ENCODE measurements at places on chromosomes 5 and 9.

GRCh38 chr5:78756858-78757257 is 108.3 kb upstream of the LHFPL2 start:
- H3K27ac ChIP-seq: no peak overlapping the region
- DNase-seq: no peak
- no peak overlapping the region for H3K4me3 ChIP-seq
- peaks cover 39% of the 10 kb centered on the region for H3K4me1 ChIP-seq
- H3K36me3 ChIP-seq: no peaks in the 10 kb centered on the region

DNA sequence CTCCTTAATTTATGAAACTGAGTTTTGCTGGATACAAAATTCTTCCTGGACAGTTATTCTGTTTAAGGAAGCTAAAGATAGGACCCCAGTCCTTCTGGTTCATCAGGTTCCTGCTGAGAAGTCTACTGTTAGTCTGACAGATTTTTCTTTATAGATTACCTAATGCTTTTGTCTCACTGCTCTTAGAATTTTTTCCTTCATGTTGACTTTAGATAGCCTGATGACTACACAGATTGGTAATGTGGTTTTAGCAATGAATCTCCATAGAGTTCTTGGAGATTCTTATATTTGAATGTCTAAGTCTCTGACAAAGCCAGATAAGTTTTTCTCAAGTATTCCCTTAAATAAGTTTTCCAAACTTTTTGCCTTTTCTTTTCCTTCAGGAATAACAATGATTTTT is 419.7 kb downstream of the CDH10 start:
- no peak for DNase-seq
- no peak overlapping the region for H3K4me3 ChIP-seq
- no peaks in the 10 kb centered on the region for H3K27me3 ChIP-seq
- H3K27ac ChIP-seq: no peak overlapping the region
- H3K4me1 ChIP-seq: no peaks in the 10 kb centered on the region

GRCh38 chr9:131837836-131838235 is 98.0 kb upstream of the RAPGEF1 start:
- no peaks in the 10 kb centered on the region for H3K36me3 ChIP-seq
- peaks cover 26% of the 10 kb centered on the region for H3K27me3 ChIP-seq
- no peak overlapping the region for H3K4me3 ChIP-seq
- H3K4me1 ChIP-seq: no peaks in the 10 kb centered on the region
- no peak for DNase-seq

- no peak for DNase-seq
- no peak overlapping the region for H3K4me3 ChIP-seq
- no peak overlapping the region for H3K27ac ChIP-seq
- no peaks in the 10 kb centered on the region for H3K4me1 ChIP-seq
- H3K27me3 ChIP-seq: no peaks in the 10 kb centered on the region
- H3K36me3 ChIP-seq: no peaks in the 10 kb centered on the region
These were observed 293.5 kb upstream of the C9orf72 start for GRCh38 chr9:27866741-27867140.

DNA sequence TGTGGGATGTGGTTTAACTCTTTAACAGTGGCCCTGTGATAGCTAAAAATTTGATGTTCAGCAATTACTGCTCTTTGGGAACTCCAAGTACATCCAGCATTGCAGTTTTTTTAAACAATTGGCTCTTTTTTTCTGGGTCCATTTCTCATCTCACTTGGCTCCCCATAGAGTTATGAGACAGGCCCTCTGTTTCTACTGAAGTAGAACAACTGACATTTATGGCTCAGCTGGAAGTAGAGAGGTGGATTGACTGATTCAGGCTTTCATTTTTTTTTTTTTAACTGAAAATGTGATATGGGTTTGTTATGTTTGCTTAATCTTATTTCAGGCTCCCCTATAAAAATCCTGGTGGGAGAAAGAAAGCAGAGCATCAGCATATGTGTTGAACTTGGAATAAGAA is 96.6 kb upstream of the CD180 start:
- no peaks in the 10 kb centered on the region for H3K27me3 ChIP-seq
- DNase-seq: no peak
- H3K4me3 ChIP-seq: no peak overlapping the region

DNA sequence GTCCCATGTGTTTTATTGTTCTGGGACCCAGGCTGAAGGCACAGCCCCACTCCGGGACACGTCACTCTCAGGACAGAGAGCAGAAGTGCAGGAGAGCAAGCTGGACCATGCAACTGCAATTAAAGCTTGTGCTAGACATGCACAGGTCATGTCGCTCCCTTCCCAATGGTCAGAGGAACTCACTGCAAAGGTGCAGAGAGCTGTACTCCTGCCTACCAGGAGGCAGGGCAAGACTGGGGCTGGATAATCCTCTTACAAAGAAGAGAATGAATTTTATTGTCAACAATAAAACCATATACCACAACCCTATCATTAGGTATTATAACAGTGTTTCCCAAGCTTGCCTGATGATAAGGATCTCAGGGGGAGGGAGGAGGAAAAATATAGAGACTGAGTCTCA is 74.0 kb upstream of the NEK6 start:
- H3K4me3 ChIP-seq: no peak overlapping the region
- H3K4me1 ChIP-seq: no peaks in the 10 kb centered on the region
- peaks cover 55% of the 10 kb centered on the region for H3K27me3 ChIP-seq
- DNase-seq: no peak
- H3K27ac ChIP-seq: no peak overlapping the region
- H3K36me3 ChIP-seq: no peaks in the 10 kb centered on the region

- no peak overlapping the region for H3K4me3 ChIP-seq
- no peaks in the 10 kb centered on the region for H3K27me3 ChIP-seq
- no peaks in the 10 kb centered on the region for H3K4me1 ChIP-seq
These were observed 163.5 kb downstream of the ARL15 start for GRCh38 chr5:54146916-54147315.

DNA sequence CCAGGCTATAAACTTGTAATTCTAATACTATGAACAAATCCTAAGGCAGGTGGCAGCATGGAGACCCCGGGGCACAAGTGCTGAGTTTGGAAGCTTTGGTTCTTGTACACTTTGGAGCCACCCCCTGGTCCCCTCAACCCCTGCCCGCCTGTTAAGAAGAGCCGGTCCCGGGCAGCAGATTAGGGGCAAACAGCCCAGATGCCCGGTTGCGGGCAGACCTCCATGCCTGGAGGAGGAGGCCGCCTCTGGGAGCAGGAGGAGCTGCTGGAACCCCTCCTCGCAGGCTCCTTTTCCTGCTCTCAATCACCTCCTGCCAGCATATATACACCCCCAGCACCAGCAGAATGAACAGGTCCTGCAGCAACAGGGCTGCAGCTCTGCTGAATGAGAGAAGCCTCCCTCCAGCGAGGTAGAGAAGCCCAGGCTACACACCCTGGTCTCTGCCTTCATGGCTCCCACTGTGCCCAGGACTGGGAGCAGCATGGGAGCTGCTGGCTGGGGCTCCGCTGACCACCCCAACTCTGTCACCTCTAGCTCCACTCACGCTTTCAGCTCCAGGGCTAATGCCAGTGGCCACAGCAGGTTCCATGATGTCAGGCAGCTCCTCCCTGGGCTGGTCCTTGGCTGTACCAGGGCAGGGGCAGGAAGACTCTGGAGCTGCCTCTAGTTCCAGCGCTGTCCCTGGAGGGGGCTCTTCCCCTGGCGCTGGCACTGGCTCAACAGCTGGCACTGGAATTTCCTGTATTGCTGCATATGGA is 1713.5 kb upstream of the ACO1 start:
- no peak overlapping the region for H3K4me3 ChIP-seq
- H3K27ac ChIP-seq: no peak overlapping the region
- no peak for DNase-seq
- no peaks in the 10 kb centered on the region for H3K36me3 ChIP-seq

DNA sequence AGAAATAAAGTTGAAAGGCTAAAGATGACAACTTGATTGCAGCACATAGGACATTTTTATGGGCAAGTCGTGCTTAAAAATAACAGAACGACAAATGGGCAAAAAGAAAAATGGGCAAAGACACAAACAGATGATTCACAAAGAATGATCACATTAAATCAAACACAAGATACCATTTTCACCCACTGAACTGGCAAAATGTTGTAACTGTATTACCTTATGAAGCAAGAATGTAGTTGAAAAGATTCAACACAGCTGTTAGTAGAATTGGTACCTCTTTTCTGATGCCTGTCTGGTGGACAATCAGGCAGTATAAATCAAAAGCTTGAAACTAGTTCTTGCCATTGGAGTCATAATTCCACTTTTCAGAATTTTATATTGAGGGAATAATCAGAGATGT is 81.0 kb upstream of the PALM2AKAP2 start:
- no peaks in the 10 kb centered on the region for H3K4me1 ChIP-seq
- no peak for DNase-seq
- no peak overlapping the region for H3K4me3 ChIP-seq
- no peaks in the 10 kb centered on the region for H3K27me3 ChIP-seq

- no peak overlapping the region for H3K4me3 ChIP-seq
- H3K36me3 ChIP-seq: no peaks in the 10 kb centered on the region
- no peak overlapping the region for H3K27ac ChIP-seq
- H3K27me3 ChIP-seq: no peaks in the 10 kb centered on the region
- H3K4me1 ChIP-seq: no peaks in the 10 kb centered on the region
These were observed 192.9 kb upstream of the SLC27A6 start for GRCh38 chr5:128772356-128772755.

- no peak overlapping the region for H3K4me3 ChIP-seq
- DNase-seq: no peak
- no peaks in the 10 kb centered on the region for H3K27me3 ChIP-seq
- no peak overlapping the region for H3K27ac ChIP-seq
- no peaks in the 10 kb centered on the region for H3K4me1 ChIP-seq
These were observed 151.1 kb downstream of the TRPM6 start for GRCh38 chr9:74736646-74737045.

DNA sequence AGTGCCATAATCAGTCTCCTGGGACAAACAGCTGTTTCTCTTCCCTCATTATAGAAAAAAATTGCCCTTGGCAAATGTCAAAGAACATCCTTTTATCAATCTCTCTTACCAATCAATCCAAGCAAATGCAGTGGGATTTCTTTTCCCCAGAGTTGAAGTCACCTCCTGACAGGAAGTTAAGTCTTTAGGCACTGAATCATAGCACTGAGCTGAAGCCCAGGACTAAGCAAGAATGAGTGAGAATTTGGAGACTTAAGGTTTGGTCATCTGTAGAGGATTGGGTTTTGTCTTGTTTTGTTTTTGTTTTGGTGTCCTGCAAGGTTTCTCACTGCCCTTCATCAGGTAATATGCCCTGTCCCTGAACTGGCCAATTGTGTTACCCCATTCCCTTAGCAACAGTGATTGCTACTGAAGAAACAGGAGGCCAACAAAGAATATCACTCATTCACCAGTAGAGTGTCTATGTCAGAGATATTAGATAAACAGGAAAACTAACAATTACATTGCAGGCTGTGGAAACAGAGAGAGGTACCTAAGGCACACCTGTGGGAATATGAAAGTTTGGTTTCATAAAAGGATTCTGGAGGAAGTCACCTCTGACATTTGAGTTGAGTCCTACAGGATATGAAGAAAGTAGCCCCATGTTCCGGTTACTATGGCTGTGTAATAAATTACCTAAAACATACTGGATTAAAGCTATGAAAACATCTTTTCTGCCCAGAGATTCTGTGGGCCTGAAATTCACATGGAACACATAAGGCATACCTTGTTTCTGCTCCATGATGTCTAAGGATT is 4.5 kb upstream of the FXN start:
- H3K36me3 ChIP-seq: no peaks in the 10 kb centered on the region
- no peak overlapping the region for H3K4me3 ChIP-seq
- H3K27ac ChIP-seq: no peak overlapping the region
- no peak for DNase-seq
- H3K27me3 ChIP-seq: 0 out of 2 replicates have a peak, but pooled peaks cover 5% of the 10 kb centered on the region

All from PC-9 (cell line).